ENCODE measurements at places on chromosomes 13 and 19. TPM values are rescaled to one million over a fixed set of nuclear protein-coding genes. Genes with fewer than 3 reads are reported as not detected.

The SIGLEC8 gene
- total RNA-seq: not detected

The PRR20D gene
- total RNA-seq: not detected

The TYROBP gene
- 145 TPM for total RNA-seq

The PGLYRP2 gene
- not detected for total RNA-seq

The TJP3 gene
- 0.06 TPM for total RNA-seq

The KDM4B gene
- 26.0 TPM for total RNA-seq

The TRAPPC5 gene
- 12.5 TPM for total RNA-seq
